Dermis blood vessel endothelial cell (primary cell): ENCODE measurements at places on chromosomes 4 and X. TPM values are rescaled to one million over a fixed set of nuclear protein-coding genes. Genes with fewer than 3 reads are reported as not detected.

ETNPPL gene
- total RNA-seq = not detected in 2 replicates

VCX3B gene
- not detected in 2 replicates for total RNA-seq

TAF7L gene
- 0.23 TPM in 1 of 2 replicates, not detected in the other for total RNA-seq

CENPVL2 gene
- total RNA-seq = not detected in 2 replicates

UCP1 gene
- total RNA-seq = not detected in 2 replicates

NSDHL gene
- 16.0 and 28.4 TPM in 2 replicates for total RNA-seq

COX18 gene
- total RNA-seq = 10.2 and 22.9 TPM in 2 replicates

UGT2A1 gene
- under 0.01 and 0.05 TPM in 2 replicates for total RNA-seq

MAGEA2B gene
- not detected in 2 replicates for total RNA-seq

COL4A6 gene
- total RNA-seq = 0.68 and 1.3 TPM in 2 replicates

LDB2 gene
- total RNA-seq = 220 and 258 TPM in 2 replicates

STEEP1 gene
- 45.3 and 53.8 TPM in 2 replicates for total RNA-seq

CACNA1F gene
- total RNA-seq = under 0.01 and 0.05 TPM in 2 replicates

DAPP1 gene
- not detected in 2 replicates for total RNA-seq

NEUROG2 gene
- not detected in 2 replicates for total RNA-seq

TCEAL2 gene
- total RNA-seq = not detected in 2 replicates

GAGE12F gene
- total RNA-seq = not detected in 2 replicates

HAUS3 gene
- total RNA-seq = 14.0 and 15.8 TPM in 2 replicates

AKAP4 gene
- total RNA-seq = not detected in 2 replicates

SETD7 gene
- total RNA-seq = 65.8 and 70.6 TPM in 2 replicates

MAGEA2 gene
- total RNA-seq = not detected in 2 replicates

NDNF gene
- 4.1 and 6.7 TPM in 2 replicates for total RNA-seq

ENPEP gene
- 0.14 and 1.5 TPM in 2 replicates for total RNA-seq

SOWAHB gene
- total RNA-seq = under 0.01 TPM in 1 of 2 replicates, not detected in the other

MTHFD2L gene
- total RNA-seq = 19.8 and 33.5 TPM in 2 replicates

REPS2 gene
- 6.1 and 6.5 TPM in 2 replicates for total RNA-seq

LDOC1 gene
- 2.9 and 5.6 TPM in 2 replicates for total RNA-seq

UNC5C gene
- total RNA-seq = under 0.01 and 0.23 TPM in 2 replicates

PABPC1L2A gene
- total RNA-seq = not detected in 2 replicates

MGST2 gene
- 84.3 and 117 TPM in 2 replicates for total RNA-seq
